ENCODE measurements at places on chromosomes 11 and 22.

DNA sequence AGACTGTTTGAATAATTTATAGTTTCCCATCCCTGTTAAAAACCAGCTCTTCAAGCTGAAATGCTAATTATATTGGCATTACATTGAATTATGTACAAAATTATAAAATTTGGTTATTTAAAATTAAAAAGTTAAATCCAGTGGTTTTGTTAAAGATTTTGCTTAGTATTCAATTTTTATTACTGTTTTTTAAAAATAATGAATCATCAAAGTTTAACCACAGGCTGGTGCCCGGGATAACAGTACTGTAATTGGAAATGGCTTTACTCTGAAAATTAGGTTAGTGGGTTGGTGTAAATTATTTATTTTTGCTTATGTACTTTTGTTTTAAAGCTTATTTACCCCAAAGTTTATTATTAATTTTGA is 45.4 kb upstream of the WEE1 start:
- no peak for DNase-seq
- no peaks in the 10 kb centered on the region for H3K4me1 ChIP-seq
- H3K27ac ChIP-seq: no peak overlapping the region
- H3K4me3 ChIP-seq: no peak overlapping the region
- H3K36me3 ChIP-seq: peaks cover 28% of the 10 kb centered on the region

DNA sequence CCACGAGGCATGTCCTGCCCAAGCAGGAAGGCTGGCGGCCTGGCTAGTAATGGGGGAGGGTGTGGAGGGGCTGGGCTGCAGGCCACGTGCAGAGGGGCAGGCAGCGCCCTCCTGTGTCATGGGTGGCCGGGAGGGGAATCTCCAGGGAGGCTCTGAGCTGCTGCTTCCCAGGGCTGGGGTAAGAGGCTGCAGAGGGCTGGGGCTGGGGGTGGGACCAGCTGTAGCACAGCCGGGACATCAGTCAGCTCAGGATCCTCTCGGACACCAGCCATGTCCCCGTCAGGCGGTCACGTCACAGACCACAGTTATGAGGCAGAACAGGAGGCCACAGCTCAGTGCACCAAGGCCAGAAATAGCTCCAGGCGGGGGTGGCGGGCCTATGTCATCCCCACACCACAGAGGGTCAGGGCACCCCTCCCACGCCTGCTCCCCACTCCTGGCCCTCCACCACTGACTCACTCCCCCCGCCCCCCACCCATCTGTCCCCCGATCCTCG is 21.1 kb downstream of the RTN4R start:
- no peak overlapping the region for H3K27ac ChIP-seq
- H3K27me3 ChIP-seq: no peaks in the 10 kb centered on the region
- peaks cover 3% of the 10 kb centered on the region for H3K36me3 ChIP-seq

DNA sequence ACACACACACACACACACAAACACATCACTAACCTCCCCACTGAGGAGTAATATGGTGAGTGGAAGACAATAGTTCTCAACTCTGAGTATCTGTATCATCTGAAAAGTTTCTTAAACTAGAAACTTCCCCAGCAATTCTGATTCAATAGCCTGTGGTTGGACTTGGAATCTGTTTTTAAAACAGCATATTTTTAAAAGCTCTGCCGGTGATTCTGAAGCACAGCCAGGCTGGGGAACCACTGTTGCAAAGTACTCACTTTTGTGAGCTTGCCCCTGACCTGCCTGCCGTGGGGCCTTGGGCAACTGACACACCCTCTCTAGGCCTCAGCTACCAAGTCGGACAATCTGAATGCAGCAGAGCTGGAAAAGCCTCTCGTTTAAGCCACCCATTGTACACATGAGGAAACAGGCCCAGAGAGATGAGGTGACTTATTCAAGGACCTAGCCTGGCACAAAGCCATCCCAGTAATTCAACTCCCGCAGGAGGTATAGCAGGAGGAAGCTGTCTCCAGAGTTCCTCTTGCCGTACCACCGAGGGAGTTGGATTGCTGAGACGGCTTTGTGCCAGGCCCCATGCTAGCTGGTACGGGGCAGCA is 8.9 kb downstream of the SLC15A3 start:
- H3K36me3 ChIP-seq: peaks cover 9% of the 10 kb centered on the region
- DNase-seq: no peak
- H3K4me1 ChIP-seq: no peaks in the 10 kb centered on the region
- no peak overlapping the region for H3K4me3 ChIP-seq
- no peak overlapping the region for H3K27ac ChIP-seq

GRCh38 chr11:124511745-124512144 is 31.7 kb downstream of the OR8B12 start:
- H3K4me1 ChIP-seq: no peaks in the 10 kb centered on the region
- no peaks in the 10 kb centered on the region for H3K36me3 ChIP-seq
- no peaks in the 10 kb centered on the region for H3K27me3 ChIP-seq
- no peak for DNase-seq
- H3K4me3 ChIP-seq: no peak overlapping the region

DNA sequence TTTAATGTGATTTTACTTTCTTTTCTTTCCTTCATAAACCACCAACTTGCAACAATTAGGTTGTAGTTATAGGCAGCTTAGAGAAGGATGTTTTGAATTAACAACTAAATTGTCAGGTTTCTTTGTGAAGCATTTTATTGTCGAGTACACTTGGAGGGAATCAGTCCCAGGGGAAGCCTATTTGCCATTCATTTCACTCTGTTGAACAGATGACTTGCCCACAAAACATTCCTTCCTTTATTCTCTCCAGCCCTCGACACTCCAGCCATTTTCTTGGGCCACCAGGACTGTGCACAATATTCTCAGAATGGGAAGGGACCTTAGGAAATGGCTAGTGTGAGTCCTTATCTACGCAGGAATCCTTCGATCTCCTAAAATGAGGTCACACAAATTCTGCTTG is 620.6 kb downstream of the SOX6 start:
- no peaks in the 10 kb centered on the region for H3K36me3 ChIP-seq
- H3K27ac ChIP-seq: no peak overlapping the region
- H3K4me3 ChIP-seq: no peak overlapping the region
- H3K4me1 ChIP-seq: no peaks in the 10 kb centered on the region

Measured in H9 (cell line).